ENCODE measurements at places on chromosomes 7 and 10.

DNA sequence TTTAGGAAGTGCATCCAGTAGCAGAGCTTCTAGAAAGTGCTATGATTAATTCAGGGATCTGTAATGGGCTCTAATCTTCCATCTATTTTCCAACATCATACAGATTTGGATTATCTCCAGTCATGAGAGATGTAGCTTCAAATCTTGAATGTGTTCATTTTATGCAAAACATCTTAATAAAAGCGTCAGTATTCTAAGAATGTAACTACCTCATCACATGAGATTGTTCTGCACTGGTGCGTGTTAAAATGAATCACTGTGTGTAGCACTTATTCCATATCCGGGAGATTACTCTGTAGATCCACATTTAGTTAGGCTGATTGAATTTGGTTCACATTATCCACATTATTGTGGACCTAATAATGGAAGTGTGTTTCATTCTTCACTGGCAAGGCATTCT, 344.9 kb upstream of the CHRM2 start:
- DNase-seq, result no peak

- DNase-seq, result no peak
Observed at GRCh38 chr7:55071411-55072175, 52.8 kb downstream of the EGFR start.

- no peak for DNase-seq
Observed at GRCh38 chr10:121942749-121943416, 15.1 kb upstream of the ATE1 start.

DNA sequence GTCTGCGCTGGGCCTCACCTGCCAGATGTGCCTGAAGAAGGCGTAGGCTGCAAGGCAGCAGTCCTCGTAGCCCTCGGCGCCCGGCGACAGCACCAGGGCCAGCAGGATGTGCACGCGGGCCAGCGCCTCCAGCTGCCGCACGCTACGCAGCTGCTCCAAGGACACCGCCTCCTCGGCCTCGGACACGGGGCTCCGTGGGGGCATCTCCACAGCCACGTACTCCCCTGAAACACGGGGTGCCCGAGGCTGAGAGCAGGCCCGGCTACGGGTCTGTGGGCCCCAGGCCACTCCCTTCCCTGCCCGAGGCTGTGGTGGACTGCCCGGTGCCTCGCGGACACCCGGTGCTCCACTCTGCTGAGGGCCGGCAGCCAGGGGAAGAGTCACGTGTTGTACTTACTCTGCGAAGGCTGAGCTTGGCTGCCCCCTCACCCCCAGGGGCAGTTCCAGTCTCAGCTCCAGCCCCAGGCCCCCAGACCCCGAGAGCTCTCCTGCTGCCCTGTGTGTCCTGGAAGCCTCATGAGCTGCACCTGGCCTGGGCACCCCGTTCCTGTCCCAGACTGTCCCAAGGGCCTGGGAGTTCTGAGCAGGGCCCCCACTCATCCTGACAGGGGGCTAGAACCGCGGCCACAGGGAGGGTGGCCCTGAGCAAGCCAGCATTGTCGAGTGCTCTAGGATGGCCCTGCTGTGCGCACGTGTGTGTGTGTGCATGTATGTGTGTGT, 62.8 kb downstream of the CFAP46 start:
- DNase-seq, result no peak

DNA sequence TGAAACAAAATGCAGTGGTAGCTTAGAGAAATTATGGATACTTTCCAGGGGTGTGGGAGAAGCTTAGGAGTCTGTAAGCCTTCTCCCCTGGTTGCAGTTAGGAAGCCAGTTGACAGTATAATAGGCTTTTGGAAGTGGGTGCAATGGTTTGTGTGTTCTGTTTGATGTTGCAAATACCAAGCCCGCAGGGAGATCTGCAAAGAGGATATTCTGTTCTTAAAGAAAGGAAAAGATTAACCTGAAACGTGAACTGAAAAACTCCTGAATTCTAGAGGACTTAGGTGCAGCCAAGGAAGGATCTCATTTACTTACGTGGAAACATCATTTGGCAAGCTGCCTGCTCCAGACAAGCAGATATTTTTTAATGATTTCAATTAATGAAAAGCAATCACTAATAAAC, 496.6 kb downstream of the AUTS2 start:
- no peak for DNase-seq

GRCh38 chr7:18400275-18400674, 95.3 kb upstream of the HDAC9 start:
- DNase-seq, result no peak
